HCT116 (cell line): ENCODE measurements at places on chromosomes 11 and 22. TPM values are rescaled to one million over a fixed set of nuclear protein-coding genes. Genes with fewer than 3 reads are reported as not detected.

GRCh38 chr11:77267962-77268361, 33.5 kb downstream of the GDPD4 start:
- H3K4me1 ChIP-seq: no peaks in the 10 kb centered on the region
- H3K4me3 ChIP-seq: no peak overlapping the region
- no peaks in the 10 kb centered on the region for H3K36me3 ChIP-seq
- H3K27ac ChIP-seq: no peak overlapping the region
- DNase-seq: no peak
- no peaks in the 10 kb centered on the region for H3K27me3 ChIP-seq

DNA sequence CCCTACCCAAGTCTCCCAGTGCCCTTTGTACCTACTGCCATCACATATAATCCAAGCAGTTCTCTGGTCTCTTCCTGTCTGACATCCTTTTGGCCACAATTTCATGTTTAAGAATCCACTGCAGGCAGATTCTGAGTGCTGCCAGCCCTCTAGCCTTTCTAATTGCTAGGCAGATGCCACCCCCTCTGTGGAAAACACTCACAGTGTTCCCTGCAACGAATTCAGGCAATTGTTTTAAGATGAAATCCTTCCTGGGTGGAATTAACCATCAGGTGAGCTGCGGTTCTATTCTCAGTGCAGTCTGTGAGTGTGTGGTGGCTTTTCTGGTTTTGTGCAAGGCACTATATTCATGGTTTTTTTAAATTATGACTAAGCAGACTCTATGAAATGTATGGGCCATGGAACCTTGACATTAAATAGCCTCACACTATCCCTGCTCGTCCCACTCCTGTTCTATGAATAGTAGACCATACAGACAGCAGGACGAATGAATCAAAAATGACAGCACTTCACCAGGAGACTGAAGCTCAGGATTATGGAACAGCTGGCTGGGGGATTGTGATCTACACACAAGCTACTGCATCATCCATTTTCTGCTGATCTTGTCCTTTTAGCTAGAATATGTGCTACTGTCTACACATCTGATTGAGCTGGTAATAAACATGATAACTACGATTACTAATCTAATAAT, 29.8 kb upstream of the BMAL1 start:
- DNase-seq: no peak
- no peak overlapping the region for H3K27ac ChIP-seq
- H3K4me3 ChIP-seq: no peak overlapping the region
- H3K36me3 ChIP-seq: no peaks in the 10 kb centered on the region

DNA sequence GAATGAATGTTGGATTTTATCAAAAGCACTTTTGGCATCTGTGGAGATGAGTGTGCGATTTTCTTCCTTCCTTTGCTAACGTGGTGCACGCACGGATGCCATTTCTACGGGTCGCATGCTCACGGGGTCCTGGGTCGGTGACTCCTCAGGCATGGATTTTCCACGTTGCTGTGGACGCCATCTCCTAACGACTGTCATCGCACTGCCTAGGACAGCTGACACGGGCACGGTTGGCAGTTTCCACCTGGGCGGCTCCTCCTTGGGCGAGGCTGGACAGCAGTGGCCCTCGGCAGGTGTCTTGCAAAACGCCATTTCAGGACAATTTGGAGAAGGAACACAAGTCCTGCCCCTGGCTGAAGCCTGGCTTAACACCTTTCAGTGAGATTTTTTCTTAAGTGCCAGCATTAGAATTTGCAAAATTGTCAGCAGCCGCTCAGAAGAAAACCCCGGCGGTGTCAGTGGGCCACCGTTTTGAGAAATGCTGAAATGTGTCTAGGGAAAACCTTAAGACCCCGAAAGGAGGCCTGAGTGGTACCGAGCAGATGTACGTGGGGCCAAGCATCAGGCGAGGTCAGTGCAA, 34.7 kb upstream of the TOLLIP start:
- DNase-seq: no peak
- H3K4me3 ChIP-seq: no peak overlapping the region
- no peaks in the 10 kb centered on the region for H3K36me3 ChIP-seq
- peaks cover 3% of the 10 kb centered on the region; the same call in 1 of the 2 replicates for H3K4me1 ChIP-seq
- H3K27ac ChIP-seq: no peak overlapping the region
- no peaks in the 10 kb centered on the region for H3K27me3 ChIP-seq

GRCh38 chr11:120608760-120609211, 97.2 kb downstream of the GRIK4 start:
- H3K27me3 ChIP-seq: no peaks in the 10 kb centered on the region
- H3K27ac ChIP-seq: no peak overlapping the region
- peaks cover 14% of the 10 kb centered on the region for H3K4me1 ChIP-seq
- no peak overlapping the region for H3K4me3 ChIP-seq

- no peak overlapping the region for H3K27ac ChIP-seq
- no peak overlapping the region for H3K4me3 ChIP-seq
- H3K27me3 ChIP-seq: peaks cover 20% of the 10 kb centered on the region
- DNase-seq: no peak
Measured at GRCh38 chr11:111093061-111093460, 152.5 kb upstream of the POU2AF2 start.

DNA sequence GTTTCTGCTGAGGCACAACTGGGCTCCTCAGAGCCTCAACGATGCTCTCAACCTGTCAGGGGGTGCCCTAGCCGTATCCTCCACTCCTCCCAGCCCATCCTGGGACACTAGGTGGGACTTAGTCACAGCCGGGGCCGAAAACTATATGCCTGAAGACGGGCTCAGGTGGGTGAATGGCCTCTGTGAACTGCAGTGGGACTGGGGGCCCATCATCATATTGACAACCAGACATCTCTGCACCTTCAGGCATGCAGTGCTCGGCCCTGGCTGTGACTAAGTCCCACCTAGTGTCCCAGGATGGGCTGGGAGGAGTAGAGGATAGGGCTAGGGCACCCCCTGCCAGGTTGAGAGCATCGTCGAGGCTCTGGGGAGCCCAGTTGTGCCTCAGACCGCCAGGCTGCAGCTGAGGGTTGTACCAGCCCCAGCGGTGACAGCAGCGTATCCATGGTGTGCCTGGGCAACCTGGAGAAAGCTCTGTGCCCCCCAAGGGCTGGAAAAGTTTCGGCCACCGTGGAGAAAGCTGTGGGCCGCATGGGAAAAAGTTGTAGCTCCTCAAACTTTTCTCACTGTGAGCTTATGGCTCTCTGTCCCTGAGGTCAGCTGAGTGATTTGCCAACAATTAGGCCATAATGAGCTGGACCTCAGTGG, 88.9 kb downstream of the RRM1 start:
- no peak overlapping the region for H3K4me3 ChIP-seq
- H3K27ac ChIP-seq: no peak overlapping the region
- DNase-seq: no peak
- no peaks in the 10 kb centered on the region for H3K27me3 ChIP-seq
- H3K36me3 ChIP-seq: no peaks in the 10 kb centered on the region

- no peaks in the 10 kb centered on the region for H3K27me3 ChIP-seq
- DNase-seq: no peak
- peaks cover 31% of the 10 kb centered on the region for H3K4me1 ChIP-seq
- H3K27ac ChIP-seq: peak overlapping the region; percentile 75
- no peaks in the 10 kb centered on the region for H3K36me3 ChIP-seq
Measured at GRCh38 chr11:2892215-2892966, 6.8 kb upstream of the CDKN1C start.

GRCh38 chr11:105189581-105189980, 50.0 kb upstream of the CARD18 start:
- no peak overlapping the region for H3K27ac ChIP-seq
- no peaks in the 10 kb centered on the region for H3K4me1 ChIP-seq
- no peak for DNase-seq

GRCh38 chr22:48353116-48353947, 1474.3 kb downstream of the BRD1 start:
- H3K27ac ChIP-seq: no peak overlapping the region
- no peak overlapping the region for H3K4me3 ChIP-seq

GRCh38 chr11:84905411-84905810, 721.7 kb downstream of the DLG2 start:
- 0 out of 2 replicates have a peak, but pooled peaks cover 3% of the 10 kb centered on the region for H3K27me3 ChIP-seq
- no peak overlapping the region for H3K27ac ChIP-seq
- H3K4me3 ChIP-seq: no peak overlapping the region
- DNase-seq: no peak

The MRGPRE gene
- total RNA-seq: not detected

The RHBDD3 gene
- 30.2 TPM for total RNA-seq

The GGT5 gene
- 0.57 TPM for total RNA-seq

GRCh38 chr11:128941573-128942271, 949 bp downstream of the TP53AIP1 start:
- H3K27ac ChIP-seq: no peak overlapping the region
- no peak for DNase-seq
- no peaks in the 10 kb centered on the region for H3K27me3 ChIP-seq
- H3K4me3 ChIP-seq: no peak overlapping the region
- no peaks in the 10 kb centered on the region for H3K4me1 ChIP-seq
- no peaks in the 10 kb centered on the region for H3K36me3 ChIP-seq

The APOL5 gene
- not detected for total RNA-seq

The MOGAT2 gene
- total RNA-seq: 0.12 TPM

The KCNE3 gene
- total RNA-seq: not detected

The GNG3 gene
- not detected for total RNA-seq

The YPEL4 gene
- 0.32 TPM for total RNA-seq

The CRYBB1 gene
- not detected for total RNA-seq

GRCh38 chr22:40412441-40412840, 42.0 kb downstream of the SGSM3 start:
- no peak for DNase-seq
- H3K4me1 ChIP-seq: peaks cover 4% of the 10 kb centered on the region; the same call in 1 of the 2 replicates
- no peaks in the 10 kb centered on the region for H3K27me3 ChIP-seq
- no peak overlapping the region for H3K4me3 ChIP-seq
- H3K36me3 ChIP-seq: peaks cover 4% of the 10 kb centered on the region; the same call in 1 of the 2 replicates
- H3K27ac ChIP-seq: no peak overlapping the region

The C1QTNF4 gene
- 0.34 TPM for total RNA-seq

- no peak for DNase-seq
- H3K27ac ChIP-seq: no peak overlapping the region
- no peaks in the 10 kb centered on the region for H3K27me3 ChIP-seq
- H3K36me3 ChIP-seq: no peaks in the 10 kb centered on the region
Measured at GRCh38 chr11:77038825-77039326, 4.7 kb downstream of the B3GNT6 start.

GRCh38 chr22:43174941-43175531, 11.9 kb downstream of the TTLL12 start:
- DNase-seq: no peak
- H3K4me3 ChIP-seq: no peak overlapping the region
- no peak overlapping the region for H3K27ac ChIP-seq
- peaks cover 24% of the 10 kb centered on the region for H3K36me3 ChIP-seq

The MYO7A gene
- total RNA-seq: 1.8 TPM

The USP2 gene
- 5.0 TPM for total RNA-seq

DNA sequence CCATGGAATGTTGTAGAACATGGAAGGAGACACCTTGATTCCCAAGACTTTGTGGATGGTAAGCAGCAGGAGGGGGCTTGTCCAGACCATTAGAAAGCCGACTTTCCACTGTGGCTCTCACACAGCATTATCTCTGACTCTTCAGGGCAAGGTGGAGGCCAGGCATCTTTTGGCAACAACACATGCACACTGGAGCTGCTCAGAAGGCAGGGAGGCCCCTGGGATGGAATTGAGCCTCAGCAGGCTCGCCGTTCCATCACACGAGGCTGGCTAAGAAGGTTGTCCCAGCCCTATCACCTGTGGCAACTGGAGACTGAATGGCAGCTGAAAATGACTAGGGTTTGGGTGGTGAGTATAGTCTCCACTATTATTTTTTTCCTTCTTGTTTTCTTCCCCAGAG, 76.3 kb upstream of the TMEM45B start:
- no peak overlapping the region for H3K27ac ChIP-seq
- no peak for DNase-seq
- no peaks in the 10 kb centered on the region for H3K27me3 ChIP-seq
- no peak overlapping the region for H3K4me3 ChIP-seq
- H3K4me1 ChIP-seq: no peaks in the 10 kb centered on the region

DNA sequence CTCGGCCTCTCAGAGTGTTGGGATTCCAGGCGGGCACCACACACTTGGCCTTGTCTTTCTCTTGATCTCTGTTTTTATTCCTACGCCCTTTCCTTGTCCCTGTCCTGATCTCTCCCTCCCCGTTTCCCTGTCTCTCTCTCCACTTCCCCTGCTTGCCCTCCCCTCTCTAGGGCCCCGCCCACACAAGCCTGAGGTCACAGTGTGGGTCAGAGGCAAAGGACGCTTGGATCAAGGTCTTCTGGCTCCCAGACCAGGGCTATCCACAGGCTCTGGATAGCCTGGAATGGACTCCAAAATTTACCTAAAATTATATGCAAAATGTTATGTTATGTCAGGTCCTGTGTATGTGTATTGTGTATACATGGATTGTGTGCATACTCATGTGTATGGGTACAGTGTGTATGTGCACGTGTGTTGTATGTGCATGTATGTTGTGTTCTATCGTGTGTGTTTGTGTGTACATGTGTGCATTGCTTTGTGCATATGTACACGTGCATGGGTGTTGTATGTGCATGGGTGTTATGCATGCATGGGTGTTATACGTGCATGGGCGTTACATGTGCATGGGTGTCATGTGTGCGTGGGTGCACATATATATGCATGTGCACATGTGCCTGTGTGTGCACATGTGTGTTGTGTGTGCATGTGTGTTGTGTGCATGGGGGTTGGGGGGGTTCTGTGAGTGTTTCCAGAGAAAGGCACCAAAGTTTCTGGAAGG, 38.3 kb downstream of the TP53I11 start:
- no peaks in the 10 kb centered on the region for H3K27me3 ChIP-seq
- DNase-seq: no peak
- no peak overlapping the region for H3K4me3 ChIP-seq
- H3K27ac ChIP-seq: no peak overlapping the region
- H3K4me1 ChIP-seq: no peaks in the 10 kb centered on the region

GRCh38 chr22:35313311-35314121, 13.8 kb downstream of the TOM1 start:
- no peaks in the 10 kb centered on the region for H3K36me3 ChIP-seq
- no peak for DNase-seq
- H3K4me1 ChIP-seq: peaks cover 27% of the 10 kb centered on the region
- no peaks in the 10 kb centered on the region for H3K27me3 ChIP-seq

DNA sequence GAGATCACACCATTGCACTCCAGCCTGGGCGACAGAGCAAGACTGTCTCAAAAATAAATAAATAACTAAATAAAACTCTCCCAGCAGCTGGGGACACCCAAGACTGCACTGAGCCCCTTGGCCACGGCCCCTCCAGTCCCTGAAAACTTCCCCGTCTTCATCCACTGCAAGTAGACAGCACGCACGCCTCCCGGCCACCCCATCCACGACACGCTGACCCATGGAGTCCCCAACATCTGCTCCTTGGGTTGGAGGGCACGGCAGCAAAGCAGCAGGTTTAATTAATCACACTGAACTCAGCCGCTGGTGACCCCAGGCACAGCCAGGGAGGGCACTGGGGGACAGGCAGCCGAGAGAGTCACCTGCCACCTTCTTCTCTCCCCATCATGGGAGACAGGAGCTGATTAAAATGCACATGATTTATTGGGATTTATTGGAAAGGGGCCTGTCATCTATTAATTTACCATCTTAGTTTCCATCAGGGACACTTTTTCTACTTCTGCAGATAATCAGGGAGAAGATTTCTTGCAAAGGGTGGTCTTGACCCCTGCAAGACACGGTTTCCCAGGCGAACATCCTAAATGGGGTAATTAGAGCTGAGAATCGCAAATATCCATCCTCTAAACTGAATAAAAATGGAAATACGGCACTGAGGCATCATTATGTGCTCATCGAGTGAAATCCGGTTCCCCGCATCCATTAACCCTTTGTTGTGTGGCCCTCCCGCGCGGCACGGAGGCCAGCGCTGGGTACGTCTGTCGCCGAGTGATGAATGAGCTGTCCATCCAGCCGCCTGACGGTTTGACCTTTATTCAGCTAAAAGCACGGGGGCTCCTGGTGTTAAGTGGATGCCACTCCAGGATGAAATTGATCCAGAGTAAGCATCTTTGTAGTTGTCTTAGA, 178.3 kb downstream of the BRD1 start:
- H3K27me3 ChIP-seq: no peaks in the 10 kb centered on the region
- 0 out of 2 replicates have a peak, but pooled peaks cover 3% of the 10 kb centered on the region for H3K4me1 ChIP-seq
- DNase-seq: no peak
- H3K36me3 ChIP-seq: no peaks in the 10 kb centered on the region
- no peak overlapping the region for H3K4me3 ChIP-seq

The MYEOV gene
- total RNA-seq: 135 TPM
